ENCODE measurements at places on chromosomes 1 and 21.

DNA sequence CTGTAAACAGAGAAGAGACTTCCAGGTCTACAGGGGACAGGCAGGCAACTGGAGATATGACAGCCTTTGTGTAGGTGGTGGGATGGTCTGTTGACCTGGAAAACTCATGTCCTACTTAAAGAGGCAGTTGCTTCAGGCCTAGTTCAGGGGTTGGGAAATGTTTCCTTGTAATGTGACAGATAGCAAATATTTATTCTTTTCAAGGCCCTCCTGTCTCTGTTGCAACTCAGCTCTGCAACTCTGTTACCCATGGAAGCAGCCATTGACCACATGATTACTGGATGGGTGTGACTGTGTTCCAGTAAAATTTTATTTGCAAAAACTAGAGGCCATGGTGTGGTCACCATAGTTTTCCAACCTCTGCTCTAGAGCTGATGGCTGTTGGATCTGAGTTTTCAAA is 341.9 kb downstream of the PTBP2 start:
- DNase-seq: no peak

- no peak for DNase-seq
These were observed 22.4 kb upstream of the SLAMF1 start for GRCh38 chr1:160669276-160669675.

GRCh38 chr1:230293390-230293700 is 132.8 kb downstream of the PGBD5 start:
- DNase-seq: no peak

DNA sequence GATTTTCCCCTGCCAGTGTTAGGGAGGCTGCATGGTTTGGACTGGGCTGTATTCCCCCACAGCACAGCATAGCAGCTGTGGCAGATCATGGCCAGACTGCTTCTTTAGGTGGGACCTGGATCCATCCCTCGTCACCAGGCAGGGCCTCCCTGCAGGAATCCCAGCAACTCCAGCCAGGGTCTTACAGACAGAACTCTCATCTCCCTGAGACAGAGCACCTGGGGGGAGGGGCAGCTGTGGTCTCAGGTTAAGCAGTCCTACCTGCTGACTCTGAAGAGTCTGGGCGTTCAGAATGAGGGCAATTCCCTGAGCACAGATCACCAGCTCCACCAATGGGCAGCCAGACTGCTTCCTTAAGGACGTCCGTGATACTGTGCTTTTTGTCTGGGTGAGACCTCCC is 47.9 kb upstream of the C1orf115 start:
- no peak for DNase-seq

- DNase-seq: no peak
These were observed 171.4 kb upstream of the GORAB start for GRCh38 chr1:170360601-170361000.

- DNase-seq: no peak
These were observed 16.2 kb upstream of the PLA2G4A start for GRCh38 chr1:186812570-186812969.

DNA sequence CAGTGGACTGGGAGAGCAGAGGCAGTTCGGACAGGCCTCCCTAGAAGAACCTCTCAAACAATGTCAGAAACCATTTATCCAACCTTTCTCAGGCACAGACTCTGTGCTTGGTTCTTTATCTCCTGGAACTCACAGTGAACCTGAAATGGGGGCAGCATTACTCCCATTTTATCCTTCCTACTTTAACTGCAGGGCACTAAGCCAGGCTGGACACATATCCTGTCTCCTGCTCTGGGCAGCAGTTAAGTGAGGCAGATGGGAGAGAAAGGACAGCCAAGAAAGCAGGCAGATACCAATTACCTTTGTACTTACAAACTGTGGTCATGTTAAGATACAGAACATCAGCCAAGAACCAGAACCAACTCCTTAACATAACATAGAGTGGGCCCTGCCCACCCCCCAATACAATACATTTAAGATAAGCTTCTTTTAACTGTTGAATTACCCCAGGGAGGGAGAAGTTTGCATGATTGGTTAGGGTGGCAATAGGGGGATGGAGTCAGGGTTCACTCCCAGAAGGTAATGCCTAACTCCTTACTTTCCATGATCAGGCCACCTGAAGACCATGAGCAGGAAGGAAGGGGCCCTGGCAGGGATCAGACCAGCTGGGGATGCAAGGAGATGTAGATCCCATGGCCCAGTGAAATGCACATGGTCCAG is 10.9 kb downstream of the KDF1 start:
- DNase-seq: no peak

DNA sequence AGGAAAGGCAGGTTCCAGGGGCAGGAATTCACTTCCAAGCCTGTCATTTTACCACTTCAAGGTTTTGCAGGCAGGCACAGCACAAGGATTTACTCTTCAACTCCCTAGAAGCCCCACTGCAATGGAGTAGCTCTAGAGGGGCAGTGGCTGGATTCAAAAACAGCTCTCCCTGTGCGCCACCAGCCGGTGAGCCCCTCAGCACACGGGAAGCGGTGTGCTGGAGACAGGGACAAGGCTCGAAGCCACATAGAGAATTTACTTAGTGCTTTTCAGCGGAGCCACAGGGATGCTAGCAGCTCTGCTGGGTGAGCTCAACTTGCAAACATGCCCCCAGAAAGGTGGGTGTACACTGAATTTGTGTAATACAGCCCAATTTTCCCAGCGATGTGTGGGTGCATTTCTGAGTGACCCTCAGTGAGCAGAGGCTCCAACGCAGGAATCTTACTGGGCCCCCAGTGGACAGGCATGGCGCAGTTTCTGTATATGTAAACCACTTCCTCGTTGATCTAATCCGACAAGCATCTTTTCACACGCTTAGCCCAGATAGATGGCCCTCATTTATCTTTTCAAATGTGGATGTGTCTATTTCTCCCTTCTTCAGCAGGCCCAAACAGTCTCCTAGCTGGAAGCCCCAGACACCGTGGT is 10.9 kb downstream of the VWA5B1 start:
- DNase-seq: no peak

GRCh38 chr1:1911350-1912041 is 3.6 kb upstream of the CALML6 start:
- DNase-seq: no peak

DNA sequence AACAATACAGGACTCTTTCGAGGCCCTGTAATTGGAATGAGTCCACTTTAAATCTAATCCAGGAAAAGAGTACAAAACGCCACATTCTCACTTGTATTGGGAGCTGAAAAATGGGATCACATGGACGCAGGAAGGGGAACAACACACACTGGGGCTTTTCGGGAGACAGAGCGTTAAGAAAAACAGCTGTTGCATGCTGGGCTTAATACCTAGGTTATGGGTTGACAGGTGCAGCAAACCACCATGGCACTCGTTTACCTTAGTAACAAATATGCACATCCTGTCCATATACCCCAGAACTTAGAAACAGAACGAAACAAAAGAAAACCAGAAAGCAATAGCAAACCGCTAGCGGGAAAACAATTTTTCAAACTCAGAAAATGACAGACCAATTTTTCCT is 1532.7 kb upstream of the TPTE start:
- DNase-seq: no peak

GRCh38 chr1:179761846-179762640 is 19.0 kb downstream of the FAM163A start:
- DNase-seq: no peak

DNA sequence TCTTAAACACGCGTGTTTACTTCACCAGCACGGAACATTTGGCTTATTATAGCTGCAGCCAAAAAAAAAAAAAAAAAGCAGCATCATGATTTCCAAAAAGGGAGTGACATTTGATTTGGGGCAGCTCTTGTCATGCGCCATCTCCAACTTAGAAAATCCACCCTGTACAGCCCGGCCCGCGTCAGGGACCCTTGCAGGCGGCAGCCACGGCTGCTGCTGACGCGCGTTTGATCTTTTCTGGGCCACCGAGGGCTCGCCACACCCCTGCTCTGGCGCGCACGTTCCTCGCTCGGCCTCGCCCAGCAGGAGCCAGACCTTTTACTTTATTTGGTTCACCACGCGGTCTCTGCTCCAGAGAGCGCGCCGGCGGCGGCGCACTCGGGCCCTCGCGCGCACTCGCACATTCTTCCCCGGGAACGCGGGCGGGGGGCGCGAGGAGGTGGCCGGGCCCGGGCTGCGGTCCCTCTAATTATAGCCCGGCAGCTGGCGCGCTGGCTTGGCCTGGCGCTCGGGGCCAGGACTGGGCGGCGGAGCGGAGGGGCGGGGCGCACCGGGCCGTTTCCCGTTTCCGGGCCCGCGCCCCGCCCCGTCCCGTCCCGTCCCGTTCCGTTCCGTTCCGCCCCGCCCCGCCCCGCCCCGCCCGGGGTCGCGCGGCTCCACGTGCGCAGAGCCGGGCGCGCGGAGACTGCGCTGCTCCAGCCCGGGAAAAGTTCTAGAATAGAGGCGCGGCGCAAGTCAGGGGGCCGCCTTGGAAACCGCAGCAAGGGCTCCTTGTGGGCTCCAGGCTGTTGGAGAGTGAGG is 10.2 kb downstream of the IRF2BP2 start:
- peak; percentile 79 for DNase-seq

DNA sequence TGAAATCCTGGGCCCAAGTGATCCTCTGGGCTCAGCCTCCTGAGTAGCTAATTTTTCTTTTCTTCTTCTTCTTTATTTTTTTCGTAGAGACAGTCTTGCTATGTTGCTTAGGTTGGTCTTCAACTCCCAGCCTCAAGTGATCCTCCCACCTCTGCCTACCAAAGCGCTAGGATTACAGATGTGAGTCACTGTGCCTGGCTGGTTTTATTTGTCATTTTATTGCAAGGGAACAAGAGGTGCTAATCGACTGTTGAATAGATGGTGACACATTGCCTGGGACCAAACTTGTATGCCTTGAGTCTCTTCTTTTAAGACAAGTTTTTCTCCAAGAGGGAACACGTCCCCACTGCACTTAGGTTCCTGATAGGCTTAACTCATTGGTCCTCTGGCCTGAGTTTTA is 20.0 kb upstream of the KLHDC8A start:
- DNase-seq: no peak

DNA sequence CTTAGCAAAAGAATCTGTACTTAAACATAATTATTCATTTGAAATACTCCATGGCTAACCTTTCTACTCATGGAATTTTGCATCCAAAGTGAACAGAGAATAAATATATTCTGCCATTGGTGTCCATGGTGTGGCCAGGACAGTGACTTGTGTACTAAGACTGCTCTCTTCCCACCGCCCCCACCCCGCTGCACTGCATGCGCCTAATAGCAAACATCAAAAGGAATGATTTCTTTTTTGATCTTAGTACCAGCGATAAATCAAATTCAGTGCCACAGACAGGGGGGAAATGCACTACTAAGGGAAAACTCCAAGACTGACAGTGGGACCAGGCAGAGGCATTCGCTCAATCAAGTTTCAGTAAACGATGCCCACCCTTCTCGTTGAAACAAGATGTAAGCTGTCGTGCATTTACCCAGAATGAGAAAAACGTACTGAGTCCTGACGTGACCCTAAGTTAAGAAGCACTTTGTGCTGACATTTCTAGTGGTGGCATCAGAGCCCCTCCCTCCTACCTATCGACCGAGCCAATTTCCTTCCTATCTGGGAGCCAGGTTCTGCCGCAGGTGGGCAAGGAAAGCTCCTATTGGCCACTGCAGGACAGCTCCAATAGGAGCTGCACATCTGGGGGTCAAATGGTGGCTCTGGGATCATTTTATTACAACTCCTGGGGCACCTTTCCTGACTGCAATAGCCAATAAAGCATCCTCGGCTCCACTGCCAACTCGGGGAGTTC is 12.5 kb downstream of the ESRRG start:
- no peak for DNase-seq

DNA sequence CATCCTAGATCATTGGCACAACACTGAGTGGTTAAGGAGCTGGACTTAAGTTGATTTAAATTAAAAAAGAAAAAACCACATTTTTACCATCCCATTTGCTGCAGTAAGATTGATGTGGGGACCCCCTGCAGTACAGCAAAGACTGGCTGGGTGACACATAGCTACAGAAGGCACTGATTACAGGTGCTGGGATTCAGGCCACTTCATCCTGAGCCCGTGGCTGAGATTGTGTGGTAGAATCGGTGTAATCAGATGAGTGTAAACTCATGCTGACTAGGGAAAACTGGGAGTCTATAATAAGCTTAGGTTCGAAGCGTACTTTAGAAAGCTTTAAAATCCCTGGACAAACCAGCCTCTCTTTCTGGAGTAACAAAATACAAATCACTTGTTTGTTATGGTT is 70.1 kb downstream of the SLC25A24 start:
- DNase-seq: no peak

GRCh38 chr1:19975423-19976193 is 3.8 kb downstream of the PLA2G2A start:
- DNase-seq: no peak

GRCh38 chr1:245688536-245689453 is 534.0 kb downstream of the KIF26B start:
- DNase-seq: no peak

DNA sequence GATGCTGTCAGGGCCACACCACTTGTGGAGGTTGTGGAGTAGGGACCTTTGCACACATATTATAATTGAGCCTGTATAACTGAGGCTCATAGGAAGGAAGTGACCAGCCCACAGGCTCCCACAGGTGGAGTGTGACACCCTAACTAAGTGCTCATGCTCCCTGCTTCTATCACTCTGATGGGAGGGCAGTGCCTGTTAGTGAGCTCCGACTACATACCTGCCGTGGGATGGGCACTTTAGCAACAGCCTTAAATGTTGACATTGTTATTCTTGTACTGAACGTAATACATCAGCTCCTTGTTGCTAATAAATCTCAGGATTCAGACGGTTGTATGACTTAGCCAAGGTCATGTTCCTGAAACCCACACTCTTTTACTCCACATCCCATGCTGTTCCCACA is 58.0 kb downstream of the BEND5 start:
- no peak for DNase-seq

- DNase-seq: no peak
These were observed 266.7 kb upstream of the RAB4A start for GRCh38 chr1:229004066-229004833.

DNA sequence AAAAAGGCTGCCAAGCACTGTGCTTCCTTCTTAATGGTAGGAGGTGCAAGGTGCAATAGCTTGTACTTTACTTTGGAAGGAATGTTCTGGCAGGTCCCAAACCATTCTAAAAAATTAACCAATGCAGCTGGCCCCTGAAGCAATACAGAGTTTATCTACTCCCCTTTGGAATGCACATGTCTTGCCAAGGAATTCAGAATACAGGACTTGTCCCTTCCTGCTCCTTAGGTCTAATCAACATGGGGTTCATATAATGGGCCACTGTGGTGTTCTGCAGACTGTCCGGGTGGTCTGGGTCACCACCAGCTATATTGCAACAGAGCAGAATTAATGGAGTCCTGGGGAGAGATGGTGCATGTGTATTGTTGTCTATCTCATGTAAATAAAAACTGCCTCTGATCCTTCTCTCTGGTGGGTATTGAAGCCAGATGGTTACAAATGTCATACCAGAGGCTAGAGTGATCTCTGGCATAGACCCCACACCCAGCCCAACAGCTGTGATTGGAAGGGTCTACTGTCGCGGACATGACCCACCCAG is 112.8 kb downstream of the RIPK4 start:
- no peak for DNase-seq

DNA sequence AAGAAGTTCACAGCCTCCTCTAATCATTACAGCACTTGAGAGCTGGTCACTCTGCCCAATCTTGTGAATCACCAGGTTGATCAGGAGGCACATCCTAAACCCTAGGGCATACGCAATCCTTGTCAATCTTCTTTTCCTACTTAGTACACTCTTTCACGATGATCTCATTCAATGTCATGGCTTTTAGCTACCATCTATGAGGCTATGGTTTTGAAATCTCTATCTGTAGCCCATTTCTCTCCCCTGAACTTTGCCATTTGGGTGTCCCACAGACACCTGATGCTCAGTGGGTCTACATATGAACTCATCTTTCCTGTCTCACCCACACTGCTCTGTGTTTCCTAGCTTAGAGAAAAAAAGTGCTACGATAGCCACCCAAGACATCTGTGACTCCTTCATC is 1.9 kb upstream of the MED18 start:
- no peak for DNase-seq

- no peak for DNase-seq
These were observed 695 bp upstream of the ALG14 start for GRCh38 chr1:95073446-95073845.

Measured in CD4-positive, alpha-beta T cell treated with Interleukin-21 for 1 hour (primary cell).